ENCODE measurements at places on chromosomes 11 and 22.

GRCh38 chr11:111633756-111634362, 31.6 kb downstream of the SIK2 start:
- no peak for DNase-seq

DNA sequence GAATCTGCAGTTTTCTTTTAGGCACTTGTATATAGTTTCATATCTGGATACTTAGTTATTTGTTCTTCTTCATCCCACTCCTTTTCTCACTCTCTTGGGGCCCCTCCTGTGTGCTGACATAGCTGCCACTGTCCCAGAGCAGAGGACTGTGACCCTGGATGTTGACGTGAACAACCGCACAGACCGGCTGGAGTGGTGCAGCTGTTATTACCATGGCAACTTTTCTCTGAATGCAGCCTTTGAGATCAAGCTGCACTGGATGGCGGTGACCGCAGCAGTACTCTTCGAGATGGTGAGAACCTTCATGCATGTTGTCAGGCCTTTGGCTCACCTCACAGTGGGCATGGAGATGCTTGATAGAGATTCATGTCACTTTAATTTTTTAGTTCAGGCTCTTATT, 50.9 kb upstream of the YWHAH start:
- DNase-seq, result no peak

DNA sequence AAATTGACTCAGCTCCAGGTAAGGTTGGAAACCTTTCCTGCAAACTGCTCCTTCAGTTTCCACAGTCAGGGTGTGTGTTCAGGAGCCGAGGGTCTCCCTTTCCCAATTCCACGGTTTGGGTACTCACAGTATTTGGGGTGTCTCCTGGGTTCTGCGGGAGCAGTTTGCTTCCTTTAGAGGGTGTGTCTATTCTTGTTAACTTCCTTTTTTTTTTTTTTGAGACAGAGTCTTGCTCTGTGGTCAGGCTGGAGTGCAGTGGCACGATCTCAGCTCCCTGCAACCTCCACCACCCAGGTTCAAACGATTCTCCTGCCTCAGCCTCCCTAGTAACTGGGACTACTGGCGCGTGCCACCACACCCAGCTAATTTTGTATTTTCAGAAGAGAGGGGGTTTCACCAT, 251.4 kb downstream of the LUZP2 start:
- DNase-seq, result no peak

GRCh38 chr11:63871962-63872799, 33.3 kb downstream of the MARK2 start:
- no peak for DNase-seq

- DNase-seq, result no peak
Measured at GRCh38 chr22:36901411-36902142, 11.9 kb upstream of the CSF2RB start.

All from NT2/D1 (cell line).